ENCODE measurements at places on chromosomes 2 and 18.

- DNase-seq: no peak
Measured at GRCh38 chr2:59398081-59398480, 1155.4 kb downstream of the BCL11A start.

- no peak for DNase-seq
Measured at GRCh38 chr2:204664708-204665121, 119.4 kb downstream of the PARD3B start.

GRCh38 chr2:54855434-54855833 lies 132.0 kb downstream of the EML6 start:
- DNase-seq: no peak

- no peak for DNase-seq
Measured at GRCh38 chr2:113920996-113921395, 31.1 kb downstream of the ACTR3 start.

DNA sequence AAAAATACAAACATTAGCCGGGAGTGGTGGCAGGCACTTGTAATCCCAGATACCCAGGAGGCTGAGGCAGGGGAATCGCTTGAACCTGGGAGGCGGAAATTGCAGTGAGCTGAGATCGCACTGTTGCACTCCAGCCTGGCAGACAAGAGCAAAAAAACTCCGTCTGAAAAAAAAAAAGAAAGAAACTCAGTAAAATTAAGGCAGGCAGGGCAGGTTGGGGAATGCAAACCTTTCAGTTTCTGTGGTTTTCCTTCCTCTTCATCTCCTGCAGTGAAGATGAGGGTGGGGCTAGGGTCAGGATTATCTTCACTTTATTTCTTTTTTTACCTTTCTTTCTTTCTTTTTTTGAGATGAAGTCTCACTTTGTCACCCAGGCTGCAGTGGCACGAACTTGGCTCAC lies 43.2 kb upstream of the PSME4 start:
- no peak for DNase-seq

DNA sequence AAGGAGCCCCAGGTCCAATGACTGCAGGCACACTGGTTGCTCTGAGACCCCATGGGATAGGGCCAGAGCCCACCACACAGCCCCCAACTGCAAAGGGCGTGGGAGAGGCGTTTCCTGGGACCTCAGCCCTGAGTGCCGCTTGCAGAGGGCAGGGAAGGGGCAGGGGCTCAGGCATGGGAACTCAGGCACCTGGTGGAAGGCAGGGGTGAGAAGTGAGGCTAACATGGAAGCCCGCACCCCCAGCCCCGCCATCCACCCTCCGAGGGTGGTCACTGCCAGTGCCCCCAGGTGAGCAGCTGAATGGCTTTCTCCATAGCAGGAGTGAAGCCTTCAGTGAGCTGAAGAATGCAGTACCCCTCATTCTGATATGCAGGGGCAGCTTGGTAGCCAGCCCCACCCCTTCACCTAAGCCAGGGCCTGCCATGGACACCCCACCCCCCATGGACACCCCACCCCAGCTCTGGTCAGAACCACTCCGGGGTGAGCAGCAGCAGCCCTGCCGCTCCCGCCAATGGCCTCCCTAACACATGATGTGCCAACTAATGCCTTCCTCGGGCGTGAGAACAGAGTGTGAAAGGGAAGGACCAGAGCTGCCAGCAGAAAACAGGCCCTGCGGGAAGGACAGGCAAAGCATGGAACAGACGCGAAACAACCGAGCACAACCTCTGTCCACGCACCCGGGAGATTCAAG lies 6.6 kb downstream of the KIF1A start:
- DNase-seq: no peak

GRCh38 chr2:236351966-236352525 lies 87.8 kb upstream of the ASB18 start:
- DNase-seq: no peak

GRCh38 chr18:26791676-26792075 lies 73.8 kb downstream of the AQP4 start:
- no peak for DNase-seq

GRCh38 chr2:155703917-155704316 lies 628.6 kb downstream of the NR4A2 start:
- DNase-seq: no peak

DNA sequence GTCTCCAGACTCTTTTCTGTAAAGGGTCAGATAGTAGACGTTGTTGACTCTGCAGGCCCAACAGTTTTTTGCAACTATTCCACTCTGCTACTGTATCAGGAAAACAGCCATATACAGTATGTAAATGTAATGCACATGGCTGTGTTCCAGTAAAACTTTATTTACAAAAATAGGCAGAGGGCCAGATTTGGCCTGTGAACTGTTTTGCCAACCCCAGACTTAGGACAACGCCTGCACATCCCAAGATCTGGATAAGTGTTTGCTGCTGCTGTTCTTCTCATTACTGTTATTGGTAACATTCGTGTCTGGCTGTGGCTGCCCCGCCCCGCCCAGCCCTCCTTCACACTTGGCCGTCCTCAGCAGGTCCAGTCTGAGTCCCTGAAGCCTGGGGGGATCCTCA lies 94.6 kb upstream of the MCFD2 start:
- no peak for DNase-seq

GRCh38 chr18:27983780-27984179 lies 193.2 kb downstream of the CDH2 start:
- DNase-seq: no peak

- peak; percentile 75 for DNase-seq
Measured at GRCh38 chr2:71548646-71549425, 95.5 kb downstream of the DYSF start.

GRCh38 chr2:166491461-166491860 lies 2.6 kb downstream of the SCN7A start:
- DNase-seq: no peak

DNA sequence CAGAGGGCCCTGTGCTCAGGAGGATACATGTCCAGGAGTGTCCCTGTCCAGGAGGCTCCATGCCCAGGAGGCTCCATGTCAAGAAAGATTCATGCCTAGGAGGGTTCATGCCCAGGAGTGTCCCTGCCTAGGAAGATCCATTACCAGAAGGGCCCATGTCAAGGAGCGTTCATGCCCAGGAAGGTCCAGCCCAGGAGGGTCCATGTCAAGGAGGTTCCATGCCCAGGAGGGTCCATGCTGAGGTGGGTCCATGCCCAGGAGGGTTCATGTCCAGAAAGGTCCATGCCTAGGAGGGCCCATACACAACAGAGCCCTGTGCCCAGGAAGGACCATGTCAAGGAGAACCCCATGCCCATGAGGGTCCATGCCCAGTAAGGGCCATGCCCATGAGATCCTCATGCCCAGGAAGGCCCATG lies 7.0 kb downstream of the GPR35 start:
- no peak for DNase-seq

DNA sequence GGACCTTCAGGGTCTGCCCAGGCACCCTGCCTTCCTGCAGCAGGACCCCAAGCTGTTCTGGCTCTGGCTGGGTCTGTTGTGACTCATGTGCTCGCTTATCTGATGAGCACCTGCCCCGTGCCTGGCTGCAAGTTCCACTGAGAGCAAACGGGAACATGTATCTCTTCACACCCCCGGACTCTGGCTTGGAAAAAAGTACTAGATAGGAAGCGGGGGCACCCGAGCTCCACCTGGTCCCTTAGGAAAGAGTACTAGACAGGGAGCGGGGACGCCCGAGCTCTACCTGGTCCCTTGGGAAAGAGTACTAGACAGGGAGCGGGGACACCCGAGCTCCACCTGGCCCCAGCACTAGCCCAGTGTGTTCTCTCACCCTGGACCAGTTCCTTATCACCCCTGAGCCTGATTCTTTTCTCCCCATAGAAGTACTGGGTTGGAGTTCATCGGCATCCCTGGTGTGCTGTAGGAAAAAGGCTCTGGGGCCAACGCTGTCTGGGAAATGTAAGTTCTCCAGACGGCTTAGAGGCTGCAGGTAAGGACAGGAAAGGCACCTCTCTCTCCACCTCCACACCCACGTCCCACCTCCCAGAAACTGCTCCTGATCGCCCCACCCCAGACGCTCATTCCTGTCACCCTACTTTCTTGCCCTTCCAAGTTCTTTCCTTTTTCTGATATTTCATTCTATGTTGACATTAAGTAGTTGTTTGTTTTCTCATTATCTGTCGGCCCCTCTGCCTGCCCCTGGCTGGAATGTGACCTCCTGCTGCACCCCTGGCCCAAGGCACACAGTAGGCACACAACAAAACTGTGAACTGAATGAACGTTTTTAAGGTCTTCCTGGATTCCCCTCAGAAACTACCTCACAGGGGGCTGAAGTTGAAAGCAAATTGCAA lies 40.2 kb downstream of the HDAC4 start:
- DNase-seq: no peak

- no peak for DNase-seq
Measured at GRCh38 chr2:65579506-65580235, 147.3 kb upstream of the SPRED2 start.

DNA sequence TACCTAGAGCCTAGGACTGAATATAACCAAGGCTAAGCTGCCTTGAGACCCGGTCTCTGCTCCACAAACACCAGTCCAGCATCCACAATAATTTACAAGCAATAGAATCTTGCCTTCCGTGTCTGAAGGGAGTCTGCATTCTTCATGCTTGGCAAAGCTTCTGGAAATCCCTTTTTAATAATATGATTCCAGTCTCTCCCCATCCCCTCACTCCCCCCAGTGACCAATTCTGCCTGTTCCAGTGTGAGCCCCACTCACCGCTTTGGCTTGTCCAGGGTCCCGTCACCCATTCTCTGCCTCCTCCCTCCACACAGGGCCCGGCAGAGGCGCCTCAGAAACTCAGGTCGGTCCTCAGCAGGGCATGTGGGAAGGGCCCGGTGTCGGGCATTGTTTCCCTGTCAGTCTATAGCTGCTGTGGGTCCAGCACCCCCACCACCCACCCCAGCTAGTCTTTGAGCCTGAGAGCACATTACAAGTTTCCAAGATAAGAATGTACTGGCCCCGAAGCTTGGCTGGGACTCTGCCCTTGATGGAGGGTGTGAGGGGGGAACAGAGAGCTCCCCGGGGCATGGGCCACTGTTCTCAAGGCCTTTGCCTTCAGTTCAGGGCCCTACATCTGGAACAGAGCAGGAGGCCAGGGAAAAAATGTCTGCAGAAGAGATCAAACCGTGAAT lies 129.7 kb upstream of the MYCN start:
- DNase-seq: no peak

GRCh38 chr2:96734880-96735583 lies 4.8 kb downstream of the LMAN2L start:
- peak; percentile 23 for DNase-seq

- no peak for DNase-seq
Measured at GRCh38 chr2:45888167-45888566, 236.7 kb downstream of the PRKCE start.

DNA sequence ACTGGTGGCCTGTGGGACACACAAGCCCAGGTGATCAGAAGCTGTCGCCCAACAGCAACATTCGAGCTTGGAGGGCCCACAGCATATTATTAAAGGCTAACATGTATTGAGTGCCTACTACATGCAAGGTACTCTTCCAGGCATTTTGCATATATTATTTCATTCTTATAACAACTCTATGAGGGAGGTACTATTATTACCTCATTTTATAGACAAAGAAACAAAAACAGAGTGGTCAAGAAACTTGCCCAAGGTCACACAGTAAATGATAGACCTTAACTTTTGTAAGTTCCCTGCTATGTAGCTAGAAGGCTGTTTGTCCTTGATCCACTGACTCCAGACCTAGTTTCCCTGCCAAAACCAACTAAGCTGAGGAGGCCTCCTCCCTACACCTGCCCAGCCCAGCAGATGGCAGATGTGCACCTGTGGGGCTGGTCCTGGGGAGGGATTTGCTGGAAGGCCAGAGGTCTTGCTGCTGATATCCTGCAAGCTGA lies 35.7 kb downstream of the KANSL3 start:
- DNase-seq: no peak

GRCh38 chr2:43332653-43333052 lies 106.2 kb upstream of the ZFP36L2 start:
- no peak for DNase-seq

DNA sequence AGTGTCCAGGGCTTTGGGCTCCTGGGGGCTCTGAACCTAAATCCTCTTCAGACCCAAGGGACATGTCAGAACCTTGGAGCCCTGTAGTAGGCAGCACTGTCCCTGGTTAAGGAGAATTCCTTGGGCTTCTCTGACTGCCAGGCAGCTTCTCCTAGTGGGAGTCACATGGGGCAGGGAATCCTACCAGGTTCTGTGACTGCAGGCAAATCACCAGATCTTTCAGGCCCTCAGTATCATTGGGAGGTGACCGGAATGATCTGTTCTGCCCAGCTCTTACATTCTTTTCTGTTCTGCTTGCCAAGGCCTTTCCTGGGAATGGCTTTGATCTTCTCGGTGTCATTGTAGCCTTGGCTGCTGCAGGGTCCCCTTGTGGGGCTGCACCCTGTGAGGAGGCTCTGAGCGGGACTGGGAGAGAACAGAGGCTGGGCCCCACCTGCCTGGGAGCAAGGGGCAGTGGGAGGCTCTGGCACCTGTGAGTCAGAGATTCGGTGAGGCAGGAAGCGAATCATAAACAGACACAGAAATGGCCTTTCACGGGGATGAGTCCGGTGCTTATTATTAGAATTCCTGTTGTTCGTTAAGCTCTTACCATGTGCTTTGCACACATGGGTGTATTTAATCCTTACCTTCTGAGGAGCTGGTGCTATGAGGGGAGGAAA lies 14.1 kb downstream of the CEP68 start:
- no peak for DNase-seq

DNA sequence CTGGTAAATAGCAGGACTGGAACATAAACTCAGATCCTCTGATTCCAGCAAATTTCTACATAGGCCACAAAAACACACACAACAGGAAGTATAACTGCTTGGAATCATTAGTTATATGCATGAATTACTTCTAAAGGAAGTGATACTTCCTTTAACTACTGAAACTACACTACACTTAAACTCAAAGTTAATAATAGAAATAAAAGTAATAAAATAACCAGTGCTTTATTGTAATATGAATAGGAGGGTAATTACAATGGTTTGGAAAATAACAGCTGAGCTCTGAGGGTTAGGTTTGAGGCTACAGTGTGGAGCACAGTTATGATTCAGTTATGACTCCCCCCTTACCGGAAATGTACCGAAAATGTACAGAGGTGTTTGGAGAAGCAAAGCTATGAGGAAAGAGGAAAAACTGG lies 18.5 kb upstream of the POLI start:
- no peak for DNase-seq
